ENCODE measurements at places on chromosomes 16 and 17. TPM values are rescaled to one million over a fixed set of nuclear protein-coding genes. Genes with fewer than 3 reads are reported as not detected.

- DNase-seq, result no peak
These were observed 31.1 kb downstream of the CNGB1 start for GRCh38 chr16:57939872-57940224.

- no peak for DNase-seq
These were observed 5.4 kb downstream of the TPSD1 start for GRCh38 chr16:1261131-1261892.

DNA sequence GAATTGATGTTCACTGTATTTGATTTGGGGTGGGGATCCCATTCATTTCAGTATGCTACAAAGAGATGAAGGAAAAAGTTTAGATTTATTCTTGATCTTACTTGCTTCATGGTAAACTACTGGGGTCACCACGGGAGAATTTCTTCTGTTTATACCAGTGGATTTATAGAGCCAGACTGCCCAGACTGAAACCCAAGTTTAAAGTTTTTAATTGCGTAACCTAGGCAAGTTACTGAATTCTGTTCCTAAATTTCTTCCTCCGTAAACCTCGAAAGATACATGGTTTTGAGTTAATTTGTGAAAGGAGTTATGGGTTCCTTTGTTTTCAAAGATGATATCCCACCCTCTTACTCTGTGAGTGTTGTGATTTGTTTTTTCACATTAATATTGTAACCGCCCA is 26.4 kb downstream of the PIGL start:
- no peak for DNase-seq

DNA sequence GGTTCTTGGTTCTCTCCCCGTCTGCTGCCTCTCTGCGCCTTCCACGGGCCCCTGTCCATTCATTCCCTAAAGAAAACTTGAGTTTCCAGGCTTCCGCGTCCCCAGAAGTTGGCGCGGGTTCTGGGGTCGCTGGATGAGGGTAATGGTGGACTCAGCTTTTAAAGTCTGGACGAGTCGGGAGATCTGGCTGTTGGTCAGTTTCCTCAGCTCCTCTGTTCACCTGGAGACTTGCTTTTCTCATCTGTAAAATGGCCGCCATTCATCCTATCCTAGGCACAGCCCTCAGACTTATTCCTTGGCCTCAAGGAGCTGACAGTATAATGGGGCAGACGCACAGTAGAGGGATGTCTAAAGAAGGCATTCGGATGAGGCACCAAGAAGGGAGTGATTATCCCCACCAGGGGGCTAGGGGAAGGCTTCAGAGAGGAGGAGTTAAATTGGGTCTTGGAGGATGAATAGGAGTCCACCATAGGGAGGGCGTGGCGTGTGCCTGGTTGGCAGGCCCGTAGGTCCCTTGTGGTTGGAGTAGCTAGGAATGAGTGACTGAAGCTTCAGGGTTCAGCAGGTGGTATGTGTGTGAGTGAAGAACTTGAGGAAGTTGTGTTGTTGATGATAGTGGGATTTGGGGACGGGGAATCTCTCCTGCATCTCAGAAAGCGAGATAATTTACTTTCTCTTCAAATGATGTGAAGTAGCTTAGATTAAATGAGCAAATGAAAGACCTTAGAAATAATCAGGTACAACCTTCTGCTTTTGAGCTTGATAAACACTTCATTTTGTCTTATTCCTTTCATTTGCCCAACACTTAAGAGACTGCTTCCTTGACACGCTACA is 652 bp downstream of the VPS35L start:
- peak; percentile 57 for DNase-seq

GRCh38 chr16:80260906-80261311 is 279.9 kb upstream of the DYNLRB2 start:
- DNase-seq, result no peak

DNA sequence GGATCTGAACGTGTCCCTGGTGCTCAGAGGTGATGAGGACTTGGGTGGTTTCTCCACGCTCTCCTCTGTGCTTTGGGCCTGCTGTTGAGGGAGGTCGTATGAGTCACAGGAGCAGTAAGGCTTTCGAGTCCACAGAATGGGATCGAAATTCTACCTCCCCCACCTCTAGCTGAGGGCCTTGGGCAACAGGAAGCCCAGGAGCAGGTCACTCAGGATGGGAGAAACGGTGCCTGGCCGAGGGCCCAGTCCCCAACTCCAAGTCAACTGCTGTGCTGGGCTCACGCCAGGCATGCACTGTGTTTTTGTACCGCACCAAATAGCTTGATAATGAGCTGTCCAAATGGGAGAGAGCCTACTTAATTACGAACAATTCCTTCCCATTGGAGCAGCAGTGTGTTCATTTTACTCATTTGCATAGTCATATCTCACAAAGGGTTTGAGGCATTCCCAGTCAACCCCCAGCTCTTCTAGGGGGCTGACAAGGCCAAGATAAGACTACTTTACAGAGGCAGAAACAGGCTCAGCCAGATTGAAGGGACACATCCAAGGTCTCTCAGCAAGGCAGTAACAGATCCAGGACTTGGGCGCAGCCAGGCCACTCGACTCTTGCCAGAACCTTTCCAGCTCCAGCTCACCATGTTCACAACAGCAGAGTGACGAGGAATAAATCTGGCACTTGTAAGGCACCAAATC is 53.6 kb downstream of the WNT3 start:
- DNase-seq, result no peak

DNA sequence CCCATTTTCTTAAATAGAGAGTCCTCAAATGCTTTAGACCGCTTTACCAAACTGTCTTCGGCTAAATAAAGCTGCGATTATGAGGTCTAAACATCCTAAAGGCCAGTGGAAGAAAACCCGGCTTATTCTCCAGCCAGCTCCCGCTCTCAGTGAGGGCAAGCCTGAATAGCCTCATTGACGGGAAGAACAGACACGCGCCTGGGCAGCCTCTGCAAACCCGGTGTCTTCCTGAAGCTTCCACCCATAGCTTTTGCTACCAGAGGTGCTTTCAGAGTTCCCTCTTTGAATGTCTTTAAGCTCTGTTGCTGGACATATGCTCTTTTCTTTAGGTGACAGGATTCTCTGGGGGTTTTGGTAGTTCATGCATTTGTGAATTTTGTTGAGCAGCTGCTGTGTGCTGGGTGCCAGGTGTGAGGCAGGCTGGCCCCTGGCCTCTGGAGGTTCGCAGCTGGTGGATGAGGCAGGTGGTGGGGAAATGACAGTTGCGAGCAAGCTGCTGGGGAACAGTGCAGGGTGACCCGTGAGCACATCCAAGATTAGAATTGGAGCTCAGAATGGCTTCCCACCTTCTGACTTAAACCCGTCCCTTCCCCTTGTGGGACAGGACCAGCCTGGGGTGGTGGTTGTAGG is 44.7 kb downstream of the CRISPLD2 start:
- no peak for DNase-seq

DNA sequence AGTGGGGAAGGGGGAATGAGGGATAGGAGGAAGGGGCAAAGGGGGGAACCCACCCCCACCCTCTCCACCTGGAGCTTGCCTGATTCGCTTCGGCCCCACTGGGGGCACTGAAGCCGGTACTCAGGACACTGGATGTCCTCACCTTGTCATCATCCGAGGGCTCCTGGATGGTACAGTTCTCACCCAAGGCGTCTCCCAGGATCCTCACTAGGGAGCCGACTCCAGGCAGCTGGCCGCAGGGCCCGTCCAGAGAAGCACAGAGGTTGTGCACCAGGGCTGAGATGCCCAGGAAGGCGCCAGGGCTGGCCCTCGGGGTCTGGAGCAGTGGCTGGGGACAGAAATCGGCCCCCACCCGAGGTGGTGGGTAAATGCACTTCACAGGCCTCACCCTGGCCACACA is 92.3 kb downstream of the LITAF start:
- DNase-seq, result no peak

DNA sequence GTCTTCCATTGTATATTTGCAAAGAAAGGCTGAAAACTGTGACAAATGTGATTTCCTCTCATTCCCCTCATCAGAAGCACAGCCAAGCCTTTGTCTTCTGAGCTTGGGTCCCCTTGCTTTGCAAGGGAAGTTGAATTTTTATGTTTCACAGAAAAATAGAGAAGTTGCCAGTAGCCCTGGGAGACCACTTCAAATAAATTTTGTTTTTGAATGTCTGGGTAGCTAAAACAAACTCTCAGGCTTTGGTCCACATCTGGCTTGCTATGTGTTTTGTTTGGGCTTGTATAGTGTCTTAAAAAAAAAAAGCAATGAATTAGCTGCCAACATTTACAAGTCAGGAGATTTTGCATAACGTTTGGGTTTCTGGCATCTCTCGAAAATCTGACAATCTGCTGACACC is 24.1 kb downstream of the PIK3R6 start:
- DNase-seq, result peak; percentile 36

DNA sequence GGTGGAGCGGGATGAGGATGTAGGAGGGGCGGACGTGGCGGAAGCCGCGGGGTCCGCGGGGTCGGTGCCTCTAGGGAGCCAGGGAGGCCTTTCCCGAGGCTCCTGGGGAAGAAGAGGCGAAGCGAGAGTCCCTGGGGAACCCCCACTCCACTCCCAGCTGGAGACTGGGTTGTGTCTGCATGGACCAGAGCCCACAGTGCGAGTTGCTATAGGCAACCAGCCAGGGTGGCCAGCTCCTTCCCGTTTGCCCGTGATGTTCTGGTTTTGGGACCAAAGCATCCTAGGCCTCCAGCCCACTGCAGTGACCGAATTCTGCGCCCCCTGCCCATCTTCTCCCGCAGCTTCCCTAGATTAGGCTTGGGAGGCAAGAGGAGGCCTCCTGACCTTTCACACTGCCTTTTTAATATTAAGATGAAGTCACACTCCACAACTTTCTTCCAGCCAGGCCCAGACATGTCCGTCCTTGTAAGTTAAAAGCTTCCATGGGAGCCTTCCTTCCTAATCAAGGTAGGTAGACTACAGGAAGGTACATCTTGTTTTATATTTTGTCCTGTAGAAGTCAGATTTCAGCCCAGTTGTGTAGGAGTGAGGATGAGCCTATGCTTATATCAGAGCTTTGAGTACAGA is 469 bp downstream of the AMZ2 start:
- no peak for DNase-seq

GRCh38 chr17:773467-774312 is 8.4 kb downstream of the GLOD4 start:
- DNase-seq, result no peak

GRCh38 chr17:77496401-77496801 is 355.6 kb downstream of the SEC14L1 start:
- no peak for DNase-seq

- DNase-seq, result no peak
These were observed 4.8 kb upstream of the ITGA3 start for GRCh38 chr17:50051082-50051576.

- DNase-seq, result no peak
These were observed 93.4 kb upstream of the TMEM132E start for GRCh38 chr17:34485999-34486398.

GRCh38 chr17:17254036-17254435 is 17.1 kb upstream of the FLCN start:
- DNase-seq, result no peak

GRCh38 chr16:83397601-83398291 is 410.0 kb upstream of the HSBP1 start:
- no peak for DNase-seq

- no peak for DNase-seq
These were observed 4.7 kb upstream of the FSCN2 start for GRCh38 chr17:81523402-81524038.

DNA sequence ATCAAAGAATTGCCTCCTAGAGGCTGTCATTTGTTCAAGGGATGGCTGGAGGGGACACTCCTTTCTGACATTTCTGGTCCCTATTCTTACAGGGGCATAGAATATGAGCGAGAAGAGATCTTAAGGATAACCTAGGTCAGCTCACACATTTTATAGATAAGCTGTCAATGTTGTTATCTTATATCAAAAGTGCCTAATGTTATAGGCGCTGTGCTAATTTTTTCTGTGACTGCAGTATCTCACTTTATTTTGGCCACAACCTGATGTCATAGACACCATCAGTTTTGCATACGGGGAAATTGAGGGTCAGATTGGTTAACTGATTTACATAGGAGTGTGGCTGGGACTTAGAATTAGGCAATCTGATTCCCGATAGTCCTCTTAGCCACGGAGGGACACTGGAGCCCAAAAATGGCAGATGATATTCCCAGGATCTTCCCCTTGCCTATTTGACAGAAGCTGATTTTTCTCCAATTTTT is 1.2 kb downstream of the CPD start:
- peak; percentile 68 for DNase-seq

DNA sequence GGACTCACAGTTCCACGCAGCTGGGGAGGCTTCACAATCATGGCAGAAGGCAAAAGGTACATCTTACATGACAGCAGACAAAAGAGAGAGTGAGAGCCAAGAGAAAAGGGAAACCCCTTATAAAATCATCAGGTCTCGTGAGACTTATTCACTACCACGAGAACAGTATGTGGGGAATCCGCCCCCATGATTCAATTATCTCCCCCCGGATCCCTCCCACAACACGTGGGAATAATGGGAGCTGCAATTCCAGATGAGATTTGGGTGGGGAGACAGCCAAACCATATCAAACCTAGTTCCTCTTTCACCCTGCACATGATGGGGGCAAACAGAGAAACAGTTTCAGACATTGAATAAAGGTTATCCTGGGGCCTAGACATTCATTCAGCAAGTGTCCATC is 32.2 kb upstream of the IRX6 start:
- DNase-seq, result no peak

- DNase-seq, result no peak
These were observed 79.7 kb upstream of the NACA2 start for GRCh38 chr17:61670691-61671090.

GRCh38 chr17:21058098-21058893 is 15.5 kb upstream of the USP22 start:
- no peak for DNase-seq

DNA sequence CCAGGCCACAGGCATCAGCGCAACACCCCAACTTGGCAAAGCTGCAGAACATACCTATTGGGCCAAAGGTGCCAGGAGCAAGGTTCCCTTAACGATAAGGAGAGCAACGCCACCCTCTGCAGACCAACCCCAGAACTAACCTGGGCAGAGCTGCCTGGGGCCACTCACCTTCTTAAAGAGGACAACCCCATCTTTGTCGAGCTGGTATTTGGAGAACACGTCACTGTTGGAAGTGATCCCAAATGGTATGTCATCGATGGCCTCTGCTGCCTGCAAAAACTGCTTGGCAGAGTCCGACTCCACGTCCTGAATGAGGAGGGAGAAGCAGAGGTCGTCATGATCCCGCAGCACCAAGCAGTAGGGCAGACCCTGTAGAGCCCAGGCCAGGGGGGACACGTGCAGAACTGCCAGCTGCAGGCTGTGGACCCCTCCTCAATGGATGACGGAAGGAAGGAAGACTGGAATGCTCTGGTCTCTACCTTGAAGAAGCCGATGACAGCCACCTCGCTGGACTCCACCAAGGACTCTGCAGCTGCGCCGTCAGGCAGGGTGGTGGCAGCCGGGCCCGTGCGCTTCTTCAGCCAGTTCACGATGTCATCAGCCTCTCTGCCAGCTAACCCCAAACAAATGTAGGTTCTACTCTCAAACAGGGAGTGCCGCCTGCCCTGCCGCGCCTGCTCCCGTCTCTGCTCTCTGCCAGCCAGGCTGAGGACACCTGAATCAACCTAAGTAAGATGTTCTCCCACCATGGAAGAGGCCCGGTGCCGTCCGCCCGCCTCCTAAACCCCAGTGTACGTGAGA is 5.2 kb downstream of the P4HB start:
- DNase-seq, result no peak

GPT2 gene
- 9.9 TPM for total RNA-seq

TPSD1 gene
- not detected for total RNA-seq

ANKRD11 gene
- total RNA-seq, result 314 TPM

SECTM1 gene
- not detected for total RNA-seq

TLCD2 gene
- not detected for total RNA-seq

P2RX1 gene
- total RNA-seq, result 86.5 TPM

SLFN13 gene
- total RNA-seq, result 30.9 TPM

KRT32 gene
- not detected for total RNA-seq

CSH2 gene
- total RNA-seq, result not detected

SLC22A31 gene
- total RNA-seq, result not detected

TM4SF5 gene
- total RNA-seq, result not detected

TBC1D3E gene
- 6.1 TPM for total RNA-seq

SKAP1 gene
- total RNA-seq, result 33.1 TPM

CCDC43 gene
- 21.9 TPM for total RNA-seq

SLC5A2 gene
- total RNA-seq, result 0.67 TPM

Measured in B cell (primary cell).